Activated naive CD4-positive, alpha-beta T cell treated with anti-CD3 and anti-CD28 coated beads, Interleukin-2, amount 50 U/mL, for 72 hours (primary cell): ENCODE measurements at places on chromosomes 12 and 14.

DNA sequence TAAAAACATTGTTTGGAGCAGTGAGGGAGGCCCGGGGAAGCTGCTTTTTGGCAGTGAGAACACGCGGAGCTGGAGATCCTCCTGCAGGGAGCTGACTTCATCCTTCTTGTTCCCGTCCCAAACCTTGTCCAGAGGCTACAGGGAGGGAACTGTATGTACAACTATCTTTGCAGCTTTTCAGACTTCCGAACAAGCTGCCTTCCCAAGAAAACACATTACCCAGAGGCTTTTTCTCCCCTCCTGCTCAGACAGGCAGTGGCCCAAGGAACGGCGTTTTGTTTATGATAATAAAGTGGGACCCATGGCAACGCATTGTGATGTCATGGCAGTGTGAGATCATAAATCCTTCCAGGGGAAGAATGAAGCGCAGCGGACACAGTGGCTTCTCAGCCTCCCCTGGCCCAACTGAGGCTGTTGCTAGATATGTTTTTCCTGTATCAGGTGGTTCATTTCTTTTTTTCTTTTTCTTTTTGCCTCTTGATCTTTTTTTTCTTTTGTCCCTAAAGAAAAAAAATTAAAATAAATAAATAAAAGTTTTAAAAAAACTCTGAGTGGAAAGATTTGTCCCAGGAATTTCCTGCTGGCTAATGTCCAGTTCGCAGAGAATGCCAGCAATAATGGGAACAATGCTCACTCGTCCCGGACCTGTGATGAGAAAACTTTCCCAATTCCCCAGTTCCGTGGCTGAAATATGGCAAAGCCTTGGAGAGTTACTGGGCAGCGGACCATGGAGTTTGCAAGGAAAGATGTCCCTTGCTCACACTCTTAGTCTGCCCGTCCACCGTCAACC, 103.4 kb upstream of the MAP1LC3B2 start:
- no peak for DNase-seq

DNA sequence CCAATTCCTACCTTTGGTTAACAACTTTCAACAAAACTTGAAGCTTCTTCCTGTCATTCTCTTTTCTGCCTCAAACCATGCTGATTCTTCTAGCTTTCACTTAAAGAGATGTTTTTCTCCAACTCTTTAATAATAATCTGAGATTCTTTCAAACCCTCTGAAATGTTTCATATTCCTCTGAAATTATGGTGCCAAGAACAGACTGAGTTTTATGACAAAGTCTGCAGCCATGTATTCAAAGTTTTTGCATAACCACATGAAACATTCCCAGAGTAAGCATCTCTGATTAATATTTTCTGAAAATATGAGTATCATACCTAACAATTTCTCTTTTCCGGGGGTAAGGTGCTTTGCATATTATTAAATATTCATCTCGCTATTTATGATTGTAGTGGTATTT, 59.1 kb upstream of the DCN start:
- no peak for DNase-seq

GRCh38 chr14:32597771-32598170, 268.7 kb downstream of the AKAP6 start:
- no peak for DNase-seq

GRCh38 chr14:68756000-68756481, 36.8 kb downstream of the ZFP36L1 start:
- no peak for DNase-seq

DNA sequence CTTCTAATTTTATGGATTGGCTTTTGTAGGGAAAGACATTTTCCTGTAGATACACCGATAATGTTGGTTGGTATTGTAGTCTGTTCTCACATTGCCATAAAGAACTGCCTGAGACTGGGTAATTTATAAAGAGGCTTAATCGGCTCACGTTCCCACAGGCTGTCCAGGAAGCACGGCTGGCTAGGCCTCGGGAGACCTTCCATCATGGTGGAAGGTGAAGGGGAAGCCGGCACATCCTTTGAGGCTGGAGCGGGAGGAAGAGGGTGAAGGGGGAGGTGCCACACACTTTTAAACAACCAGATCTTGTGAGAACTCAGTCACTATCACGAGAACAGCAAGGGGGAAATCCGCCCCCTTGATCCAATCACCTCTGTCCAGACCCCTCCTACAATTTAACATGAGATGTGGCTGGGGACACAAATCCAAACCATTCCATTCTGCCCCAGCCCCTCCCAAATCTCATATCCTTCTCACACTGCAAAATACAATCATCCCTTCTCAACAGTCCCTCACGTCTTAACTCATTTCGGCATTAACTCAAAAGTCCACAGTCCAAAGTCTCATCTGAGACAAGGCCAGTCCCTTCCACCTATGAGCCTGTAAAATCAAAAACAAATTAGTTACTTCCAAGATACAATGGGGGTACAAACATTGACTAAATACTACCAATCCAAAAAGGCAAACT, 66.7 kb upstream of the EIF5 start:
- no peak for DNase-seq

GRCh38 chr14:55673048-55673447, 93.0 kb downstream of the KTN1 start:
- DNase-seq: no peak

GRCh38 chr14:76926521-76927251, 100.5 kb downstream of the LRRC74A start:
- no peak for DNase-seq

- no peak for DNase-seq
Measured at GRCh38 chr12:13289653-13290289, 93.2 kb downstream of the EMP1 start.

GRCh38 chr12:63419154-63419553, 249.1 kb downstream of the DPY19L2 start:
- no peak for DNase-seq

GRCh38 chr14:59342516-59343484, 122.4 kb downstream of the GPR135 start:
- no peak for DNase-seq
